ENCODE measurements at places on chromosomes 7 and 10. TPM values are rescaled to one million over a fixed set of nuclear protein-coding genes. Genes with fewer than 3 reads are reported as not detected.

TPK1 gene
- polyA plus RNA-seq, result 6.2 TPM

CYP2E1 gene
- polyA plus RNA-seq, result 4.0 TPM

SEPHS1 gene
- polyA plus RNA-seq, result 76.3 TPM

SRRT gene
- 65.2 TPM for polyA plus RNA-seq

ZSCAN25 gene
- polyA plus RNA-seq, result 12.1 TPM

ENKUR gene
- 2.6 TPM for polyA plus RNA-seq
